ENCODE measurements at places on chromosomes 2 and 18. TPM values are rescaled to one million over a fixed set of nuclear protein-coding genes. Genes with fewer than 3 reads are reported as not detected.

DNA sequence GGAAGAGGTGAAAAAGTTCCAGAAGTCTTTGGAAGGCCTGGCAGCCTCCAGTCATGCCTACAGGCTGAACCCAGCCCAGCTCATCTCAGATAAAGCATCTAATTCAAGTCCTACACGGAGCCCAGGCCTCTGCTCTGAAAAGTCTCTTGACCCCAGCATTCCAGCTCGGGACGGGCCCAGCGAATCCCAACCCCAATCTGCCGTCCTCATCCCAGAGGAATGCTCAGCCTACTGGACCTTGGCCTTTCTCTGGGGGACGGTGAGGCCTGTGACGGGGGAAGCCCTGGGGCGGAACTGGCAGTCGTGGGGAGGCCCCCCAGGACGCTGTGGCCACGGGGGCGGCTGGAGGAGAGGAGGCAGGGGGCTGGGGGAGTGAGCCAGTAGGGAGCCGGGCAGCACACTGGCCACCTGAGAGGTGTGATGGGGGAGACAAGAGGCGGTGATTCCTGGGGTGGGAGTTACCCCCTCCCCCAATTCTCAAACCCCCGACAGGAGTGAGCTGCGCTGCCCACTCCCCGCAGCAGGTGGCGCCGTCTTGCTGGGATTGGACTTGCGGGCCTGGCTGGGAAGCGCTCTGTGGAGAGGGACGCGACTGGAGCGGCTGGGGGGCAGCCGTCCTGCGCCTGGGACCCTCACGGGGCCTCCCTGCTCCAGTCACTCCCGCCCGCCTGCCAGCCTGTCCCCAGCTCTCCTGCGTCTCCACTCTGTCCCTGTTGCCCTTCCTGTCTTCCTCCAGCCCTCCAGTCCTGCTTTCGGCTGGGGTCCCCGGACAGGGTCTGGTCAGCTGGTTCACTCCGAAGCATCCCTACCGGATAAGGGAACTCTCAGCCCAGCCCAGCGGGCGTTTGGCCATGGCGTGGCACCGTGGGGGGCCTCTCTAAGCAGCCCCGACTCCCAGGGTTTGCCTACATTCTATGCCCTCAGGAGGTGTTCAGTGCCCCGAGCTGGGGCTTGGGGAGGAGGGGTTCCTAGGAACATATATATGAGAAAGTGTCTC lies 182.6 kb upstream of the HAAO start:
- DNase-seq, result peak; percentile 80

GRCh38 chr18:13139885-13140450 lies 78.6 kb upstream of the LDLRAD4 start:
- DNase-seq, result no peak

GRCh38 chr2:56297671-56298070 lies 113.9 kb downstream of the CCDC85A start:
- DNase-seq, result no peak

- DNase-seq, result no peak
Measured at GRCh38 chr2:239380831-239381708, 19.8 kb downstream of the HDAC4 start.

DNA sequence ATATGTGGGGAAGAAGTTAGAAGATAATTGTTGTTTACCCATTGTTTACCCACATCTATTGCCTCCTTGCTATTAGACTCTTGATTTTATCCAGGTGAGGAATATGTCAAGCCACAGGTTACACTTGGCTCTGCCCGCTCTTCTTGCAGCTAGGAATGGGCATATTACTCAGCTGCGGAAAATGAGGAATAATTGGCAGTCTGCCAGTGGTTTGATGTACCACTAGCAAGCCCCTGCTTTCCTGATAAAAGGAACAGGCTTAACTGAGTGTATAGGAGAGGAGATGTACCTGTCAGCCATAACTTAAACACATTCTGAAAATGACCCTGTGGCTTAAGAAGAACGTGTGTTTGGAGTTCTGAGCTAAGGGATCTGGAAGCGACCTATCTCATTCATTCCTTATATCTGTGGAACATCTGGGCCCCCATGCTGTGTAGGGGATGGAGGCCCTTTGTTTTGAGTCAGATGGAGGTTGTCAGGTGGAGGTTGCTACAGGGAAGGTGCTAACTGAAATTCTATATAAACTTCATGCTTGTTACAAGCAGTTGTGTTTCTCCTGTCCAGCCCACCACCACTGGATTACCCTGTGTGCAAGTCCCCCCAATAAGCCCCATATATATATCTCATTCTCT lies 4.6 kb upstream of the FMNL2 start:
- DNase-seq, result no peak

- DNase-seq, result no peak
Measured at GRCh38 chr2:239116456-239117246, 268.8 kb downstream of the TWIST2 start.

DNA sequence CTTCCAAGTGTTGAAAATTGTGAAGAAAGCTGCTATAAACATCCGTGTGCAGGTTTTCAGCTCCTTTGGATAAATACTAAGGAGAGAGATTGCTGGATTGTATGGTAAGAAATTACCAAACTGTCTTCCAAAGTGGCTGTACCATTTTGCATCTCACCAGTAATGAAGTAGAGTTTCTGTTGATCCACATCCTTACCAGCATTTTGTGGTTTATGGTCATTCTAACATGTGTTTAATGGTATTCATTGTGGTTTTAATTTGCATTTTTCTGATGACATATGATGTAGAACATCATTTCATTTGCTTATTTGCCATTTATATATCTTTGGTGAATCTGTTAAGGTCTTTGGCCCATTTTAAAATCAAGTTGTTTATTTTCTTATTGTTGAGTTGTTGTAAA lies 260.7 kb downstream of the SPAG16 start:
- DNase-seq, result no peak

GRCh38 chr18:6650747-6651146 lies 78.8 kb upstream of the ARHGAP28 start:
- DNase-seq, result no peak

DNA sequence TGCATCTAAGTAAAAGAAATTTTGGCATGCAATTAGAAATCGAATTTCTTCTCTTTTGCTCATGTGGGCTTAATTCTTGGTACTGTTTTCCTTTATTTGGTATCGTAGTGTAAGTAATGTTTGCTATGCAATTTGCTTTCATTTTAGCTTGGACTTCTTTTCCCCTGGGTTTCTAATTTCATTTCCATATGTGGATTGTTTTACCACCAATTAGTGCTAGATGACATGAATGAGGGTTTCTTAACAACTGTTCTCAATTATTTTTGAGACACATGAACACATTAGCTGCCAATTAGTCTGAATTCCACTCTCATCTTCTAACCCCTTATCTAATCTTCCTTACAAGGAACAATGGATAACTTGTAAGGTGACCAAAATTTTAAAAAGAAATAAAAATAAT lies 1047.2 kb upstream of the PIK3C3 start:
- DNase-seq, result no peak

DES gene
- total RNA-seq, result 6.1 TPM

DNA sequence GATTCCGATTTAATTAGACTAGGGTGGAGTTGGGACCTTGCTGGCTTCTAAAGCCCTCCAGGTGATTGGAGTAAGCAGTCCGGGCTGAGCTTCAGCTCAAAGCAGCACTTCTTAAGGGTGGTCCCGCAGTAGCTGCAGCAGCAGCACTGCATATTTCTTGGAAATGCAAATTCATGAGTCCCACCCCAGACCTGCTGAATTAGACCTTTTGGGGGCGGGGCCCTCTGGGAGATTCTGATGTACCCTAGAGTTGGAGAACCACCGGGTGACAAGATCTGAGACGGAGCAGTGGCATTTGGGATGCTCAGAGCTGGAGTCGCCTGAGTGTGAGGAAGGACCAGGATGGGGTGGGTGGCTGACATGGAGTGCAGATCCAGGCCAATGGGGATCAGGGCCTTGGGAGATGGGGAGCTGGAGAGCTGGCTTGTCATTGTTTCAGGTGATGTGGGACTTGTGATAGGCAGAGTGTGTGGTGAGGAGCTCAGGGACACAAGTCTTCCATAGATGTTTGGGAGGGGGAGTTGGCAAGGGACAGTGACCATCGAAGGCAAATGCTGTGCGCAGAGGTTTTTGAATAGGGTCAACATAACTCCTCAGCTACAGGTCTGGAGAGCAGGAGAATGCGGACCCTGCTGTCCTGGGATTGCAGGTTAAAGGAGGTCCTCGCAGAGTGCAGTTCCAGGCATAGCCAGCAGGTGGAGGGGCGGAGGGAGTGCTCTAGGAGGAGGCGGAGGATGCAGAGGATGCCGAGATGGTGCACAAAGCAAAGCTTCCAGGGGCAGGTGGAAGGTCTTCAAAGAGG lies 130.9 kb upstream of the RAB12 start:
- DNase-seq, result peak; percentile 69

DNA sequence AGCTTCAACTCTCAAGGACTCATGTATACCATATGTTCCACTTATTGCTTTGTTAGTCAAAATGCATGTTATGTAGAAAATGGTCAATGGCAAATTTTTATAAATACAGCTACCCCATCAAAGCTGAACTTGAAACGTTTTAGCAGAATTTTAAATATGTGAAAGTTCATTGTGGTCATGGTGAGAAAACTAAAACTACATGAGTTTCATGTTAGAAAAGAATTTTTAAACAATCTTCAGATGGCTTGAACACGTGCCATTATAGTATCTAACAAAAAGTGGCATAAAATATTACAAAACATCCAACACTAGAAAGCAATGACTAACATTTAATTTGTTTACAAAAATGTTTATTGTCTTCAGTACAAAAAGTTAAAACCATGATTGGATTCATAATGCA lies 246.0 kb upstream of the KCNJ3 start:
- no peak for DNase-seq

GRCh38 chr2:127044977-127045661 lies 61.8 kb downstream of the BIN1 start:
- no peak for DNase-seq

DNA sequence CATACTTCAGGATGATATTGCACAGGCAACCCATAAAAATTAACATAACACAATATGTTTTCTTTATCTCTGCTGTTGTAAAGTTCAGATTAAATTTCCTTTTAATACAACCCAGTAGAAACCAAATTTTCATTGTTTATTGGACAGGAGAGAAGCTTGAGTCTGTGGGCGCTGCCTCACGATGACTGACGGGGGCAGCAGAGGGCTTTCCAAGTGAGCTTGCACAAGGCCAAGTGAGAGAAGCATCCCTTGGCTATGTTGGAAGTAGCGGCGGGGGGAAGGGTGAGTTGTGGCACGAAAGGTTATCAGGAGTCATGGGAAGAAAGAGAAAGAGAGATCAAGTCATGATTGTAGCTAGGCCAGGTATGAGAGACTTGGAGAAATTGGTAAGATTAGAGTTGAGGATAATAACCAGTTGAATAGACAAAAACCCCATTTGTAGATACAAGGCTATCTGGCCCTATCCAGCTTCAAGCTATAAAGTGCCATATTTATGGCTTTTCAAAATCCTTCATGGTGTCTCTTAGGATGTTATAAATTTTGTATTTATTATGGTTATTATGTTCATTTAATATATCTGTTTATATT lies 413.7 kb upstream of the FAM98A start:
- peak; percentile 43 for DNase-seq
